Amniotic stem cell (primary cell): ENCODE measurements at places on chromosomes 5 and 9.

DNA sequence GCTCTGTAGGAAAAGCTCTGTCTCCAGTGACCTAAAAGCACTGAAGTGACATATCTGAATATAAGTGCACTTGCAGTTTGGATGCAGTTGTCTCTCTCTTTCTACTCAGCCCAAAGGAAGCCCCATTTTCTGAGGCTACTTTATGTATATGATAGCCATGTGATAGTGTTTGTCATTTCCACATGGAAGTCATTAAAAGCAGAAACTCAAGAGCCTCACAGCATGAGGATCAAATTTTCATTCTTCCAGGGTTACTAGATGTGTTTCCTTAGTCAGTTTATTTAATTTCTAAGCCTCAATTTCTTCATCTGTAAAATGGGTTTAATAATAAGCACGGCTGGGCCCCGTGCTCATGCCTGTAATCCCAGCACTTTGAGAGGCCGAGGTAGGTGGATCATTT, 36.7 kb downstream of the RNF44 start:
- DNase-seq: no peak

DNA sequence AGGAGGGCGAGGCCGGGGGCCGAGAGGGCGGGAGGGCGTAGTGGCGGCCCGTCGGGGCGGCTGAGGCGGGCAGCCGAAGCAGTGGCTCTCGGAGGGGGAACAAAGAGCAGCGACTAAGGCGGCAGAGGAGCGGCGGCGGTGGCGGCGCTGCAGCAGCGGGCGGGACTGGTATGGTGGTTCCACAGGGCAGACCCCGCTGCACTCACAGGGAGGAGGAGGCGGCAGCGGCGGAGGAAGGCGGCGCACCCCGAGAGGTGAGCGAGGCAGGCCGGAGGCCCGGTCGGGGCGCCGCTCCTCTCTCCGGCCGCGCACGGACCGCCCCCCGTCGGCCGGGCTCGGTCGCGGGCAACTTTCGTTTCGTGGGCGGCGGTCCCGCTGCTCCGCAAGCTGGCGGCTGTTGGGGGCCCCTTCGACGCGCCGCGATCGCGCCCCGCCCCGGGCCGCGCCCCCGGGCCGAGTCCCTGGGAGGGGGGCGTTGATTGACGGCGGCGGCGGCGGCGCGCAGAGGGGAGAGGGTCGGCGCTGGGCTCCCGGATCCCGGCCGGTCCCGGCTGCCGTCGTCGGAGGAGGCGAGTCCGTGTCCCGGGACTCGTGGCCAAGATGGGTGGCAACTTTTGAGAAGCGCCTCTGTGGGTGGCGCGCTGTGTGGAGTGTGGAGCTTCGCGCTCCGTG, 467 bp downstream of the CNOT6 start:
- DNase-seq: no peak

DNA sequence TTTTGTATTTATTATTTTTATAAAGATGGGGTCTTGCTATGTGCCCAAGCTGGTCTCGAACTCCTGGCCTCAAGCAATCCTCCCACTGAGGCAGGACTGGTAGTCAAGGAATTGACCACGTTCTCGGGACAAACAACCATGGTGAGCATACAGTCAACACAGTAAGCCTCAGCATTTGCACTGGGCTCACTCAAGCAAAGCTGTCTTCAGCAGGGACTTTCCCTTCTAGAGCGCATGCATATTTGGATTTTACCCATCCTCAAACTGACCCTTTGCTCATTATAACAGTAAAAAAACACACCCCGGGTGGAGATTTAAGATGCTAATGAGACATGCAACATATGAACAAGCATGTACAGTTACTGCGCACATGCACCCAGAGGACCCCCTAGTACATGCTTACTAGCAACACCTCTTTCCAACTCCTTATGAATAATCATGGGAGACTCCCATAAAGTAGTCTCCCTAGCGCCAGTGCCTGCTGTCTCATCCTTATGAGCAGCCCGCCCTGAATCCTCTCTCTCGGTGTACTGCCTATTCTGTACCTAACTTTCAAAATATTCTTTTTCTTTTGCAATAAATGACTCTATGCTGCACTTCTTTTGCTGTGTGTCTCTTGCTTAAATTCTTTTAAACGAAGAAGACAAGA, 41.5 kb downstream of the C5orf22 start:
- DNase-seq: no peak

DNA sequence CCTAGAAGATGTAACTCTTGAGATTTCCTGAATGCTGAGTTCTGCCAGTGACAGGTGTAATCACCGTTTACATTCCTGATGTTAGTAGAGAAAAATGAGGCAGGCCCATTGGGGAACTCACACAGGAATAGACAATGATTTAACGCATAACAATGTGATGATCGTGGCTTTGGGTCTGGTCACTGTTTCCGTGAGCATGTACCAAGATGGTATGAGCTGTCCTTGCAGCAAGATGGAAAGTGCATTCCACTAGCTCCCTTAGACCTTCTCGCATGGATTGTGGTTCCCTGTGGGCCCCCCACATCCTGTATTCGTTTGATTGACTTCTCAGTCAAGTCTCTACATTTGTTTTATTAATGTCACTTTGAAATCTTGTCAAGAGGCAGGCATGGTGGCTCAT, 124.0 kb upstream of the DAP start:
- DNase-seq: no peak

- DNase-seq: no peak
Measured at GRCh38 chr5:59557572-59557971, 336.0 kb downstream of the PDE4D start.

DNA sequence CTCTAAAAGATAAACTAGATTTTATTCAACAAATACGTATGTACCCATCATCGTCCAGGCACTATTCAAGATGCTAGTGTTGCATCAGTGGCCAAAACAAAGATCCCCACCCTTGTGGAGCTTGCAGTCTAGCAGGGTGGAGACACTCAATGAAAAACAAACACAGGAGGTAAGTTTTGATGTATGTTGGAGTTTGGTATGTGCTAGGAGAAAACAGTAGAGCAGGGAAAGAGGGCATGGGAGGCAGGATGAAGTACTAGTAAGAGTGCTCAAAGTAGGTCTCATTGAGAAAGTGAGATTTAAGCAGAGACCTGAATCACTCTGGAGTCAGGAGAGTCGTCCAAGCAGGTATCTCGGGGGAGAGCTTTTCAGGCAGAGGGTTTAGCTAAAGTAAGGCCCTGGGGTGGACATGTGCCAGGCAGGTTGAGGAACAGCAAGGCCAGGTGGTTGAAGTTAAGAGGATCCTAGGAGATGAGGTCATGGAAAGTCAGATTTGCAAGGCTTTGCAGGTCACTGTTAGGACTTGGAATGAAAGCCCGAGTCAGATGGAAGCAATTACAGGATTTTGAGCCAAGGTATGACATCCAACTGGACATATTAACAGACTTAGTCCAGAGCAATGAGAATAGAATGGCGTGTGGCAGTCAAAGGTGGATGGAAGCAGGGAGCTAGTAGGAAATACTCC, 9.2 kb downstream of the SNX18 start:
- DNase-seq: no peak

GRCh38 chr5:77636641-77637169, 1.8 kb downstream of the OTP start:
- DNase-seq: no peak

GRCh38 chr9:121278477-121279261, 10.7 kb downstream of the GSN start:
- peak; percentile 96 for DNase-seq

GRCh38 chr9:9893837-9894236, 719.0 kb downstream of the PTPRD start:
- no peak for DNase-seq

DNA sequence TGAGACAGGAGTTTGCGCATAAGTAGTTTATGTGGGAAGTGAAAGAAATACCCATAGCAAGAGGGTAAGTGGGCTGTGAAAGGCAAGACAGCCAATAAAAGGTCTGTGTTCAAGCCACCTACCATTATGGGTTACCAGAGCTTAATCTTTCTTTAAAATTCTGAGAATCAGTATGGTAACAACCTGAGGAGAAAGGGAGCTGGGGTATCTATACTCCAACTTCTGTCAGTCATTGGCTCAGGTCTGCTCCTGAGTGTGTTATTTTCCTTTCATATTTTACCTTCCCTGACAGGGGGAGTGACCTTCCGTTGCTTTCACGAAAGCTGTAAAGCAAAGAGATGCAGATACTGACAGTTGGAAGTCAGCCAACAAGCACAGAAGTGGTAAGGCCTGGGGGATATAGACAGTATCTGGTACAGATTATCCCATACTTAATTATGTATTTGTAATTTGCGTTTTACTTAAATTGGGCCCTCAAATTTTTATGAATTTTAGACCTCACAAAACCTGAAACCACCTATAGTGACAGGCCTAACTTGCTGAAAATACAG, 233.4 kb downstream of the RAB3C start:
- DNase-seq: no peak
